Hypothalamus (tissue), 51 donors: ENCODE measurements at places on chromosomes 5 and 9.

DNA sequence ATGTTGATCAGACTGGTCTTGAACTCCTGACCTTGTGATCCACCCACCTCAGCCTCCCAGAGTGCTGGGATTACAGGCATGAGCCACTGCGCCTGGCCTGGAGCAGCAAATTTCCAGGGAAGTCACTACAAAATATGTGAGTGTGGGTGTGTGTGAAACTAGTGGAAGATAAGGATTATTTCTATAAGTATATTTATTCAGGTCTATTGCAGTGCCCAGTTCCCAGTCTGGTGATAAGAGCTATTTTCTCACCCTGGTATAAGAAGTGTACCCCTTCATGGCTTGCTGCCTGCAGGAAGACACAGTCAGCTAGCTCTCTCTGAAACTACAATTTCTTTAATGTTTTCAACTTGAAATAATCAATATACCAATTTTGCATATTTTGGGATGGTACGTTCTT lies 37.1 kb downstream of the TARS1 start:
- no peak for DNase-seq

DNA sequence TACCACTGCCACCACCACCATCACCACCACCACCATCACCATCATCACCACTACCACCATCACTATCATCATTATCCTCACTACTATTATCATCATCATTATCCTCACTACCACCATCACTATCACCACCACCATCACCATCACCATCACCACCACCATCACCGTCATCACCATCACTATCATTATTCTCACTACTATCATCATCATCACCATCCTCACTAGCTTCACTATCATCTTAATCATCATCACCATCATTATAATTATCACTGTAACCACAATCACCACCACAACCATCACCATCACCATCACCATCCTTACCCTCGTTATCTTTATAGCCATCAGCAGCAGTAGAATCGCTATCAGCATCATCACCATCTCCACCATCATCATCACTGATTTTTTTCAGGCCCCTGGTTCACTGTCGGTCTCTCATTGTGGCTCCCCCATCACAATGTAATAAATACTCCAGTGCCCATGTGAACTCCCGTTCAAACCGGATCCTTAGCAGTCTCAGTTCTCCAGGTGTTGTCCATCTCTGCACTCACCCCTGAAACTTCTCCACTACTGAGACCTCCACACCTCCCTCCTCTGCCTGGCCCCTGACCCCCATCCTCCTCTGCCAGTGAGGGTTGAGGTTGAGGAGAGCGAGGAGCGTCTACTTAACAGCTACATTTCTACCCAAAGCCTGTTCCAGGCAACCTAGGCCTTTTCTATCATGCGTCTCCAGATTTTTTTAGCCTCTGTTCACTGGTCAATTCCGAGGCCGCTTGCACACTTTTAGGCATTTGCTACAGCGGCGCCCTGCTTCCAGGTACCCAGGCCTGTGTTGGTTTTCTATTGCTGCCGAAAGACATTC lies 238.2 kb downstream of the PBX3 start:
- DNase-seq, result no peak

DNA sequence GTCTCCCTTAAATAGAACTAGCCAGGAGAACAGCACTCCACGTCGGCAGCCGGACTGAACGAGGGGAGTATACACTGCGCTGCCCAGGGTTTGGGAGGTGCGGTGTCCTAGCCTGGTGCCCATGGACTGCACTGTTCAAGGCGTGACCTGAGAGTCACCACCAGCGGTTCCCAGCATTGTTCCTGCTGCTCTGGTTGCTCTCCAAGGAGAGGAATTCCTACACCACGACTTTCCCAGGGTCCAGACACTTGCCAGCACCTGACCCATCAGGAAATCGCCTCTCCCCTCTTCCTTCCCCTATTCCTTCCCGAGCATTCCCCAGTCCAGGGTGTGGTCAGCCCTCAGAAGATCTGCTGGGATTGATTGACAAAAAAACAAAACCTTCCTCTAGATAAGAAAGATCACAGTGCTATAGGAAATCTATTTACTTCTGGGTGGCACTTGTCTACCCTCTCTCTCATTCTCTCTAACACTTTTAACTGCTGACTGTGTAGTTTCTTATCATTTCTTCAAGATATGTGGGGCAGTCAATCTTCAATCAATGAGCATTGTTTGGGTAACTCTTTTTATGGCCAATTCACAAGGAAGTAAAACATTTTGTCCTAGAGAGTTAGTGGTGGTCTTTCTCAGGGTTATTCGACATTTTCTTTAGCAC lies 297.8 kb upstream of the ACTBL2 start:
- DNase-seq, result no peak

GRCh38 chr5:14753947-14754346 lies 89.4 kb downstream of the OTULIN start:
- no peak for DNase-seq

- DNase-seq, result no peak
These were observed 80.9 kb upstream of the CPEB4 start for GRCh38 chr5:173807181-173807655.

- DNase-seq, result peak; percentile 4
These were observed 88.9 kb downstream of the SNCAIP start for GRCh38 chr5:122400938-122401337.

DNA sequence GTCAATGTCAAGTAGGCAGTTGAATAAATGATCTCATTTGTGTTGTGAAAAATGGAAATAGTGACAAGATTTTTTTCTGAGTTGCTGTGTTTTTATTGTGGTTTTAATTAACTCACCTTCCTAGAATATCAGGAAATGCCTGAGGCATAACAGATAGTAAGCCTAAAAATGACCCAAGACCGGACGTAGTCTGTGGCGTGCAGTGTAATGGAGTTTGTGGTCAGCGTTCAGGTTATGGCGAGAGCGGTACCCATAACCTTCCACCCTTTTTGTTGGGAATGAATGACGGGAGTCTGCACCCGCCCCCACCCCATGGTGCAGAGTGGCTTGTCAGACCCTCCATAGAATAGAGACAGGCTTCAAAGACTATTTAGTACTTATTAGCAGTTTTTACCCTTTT lies 119.3 kb downstream of the GALNT10 start:
- DNase-seq, result no peak

DNA sequence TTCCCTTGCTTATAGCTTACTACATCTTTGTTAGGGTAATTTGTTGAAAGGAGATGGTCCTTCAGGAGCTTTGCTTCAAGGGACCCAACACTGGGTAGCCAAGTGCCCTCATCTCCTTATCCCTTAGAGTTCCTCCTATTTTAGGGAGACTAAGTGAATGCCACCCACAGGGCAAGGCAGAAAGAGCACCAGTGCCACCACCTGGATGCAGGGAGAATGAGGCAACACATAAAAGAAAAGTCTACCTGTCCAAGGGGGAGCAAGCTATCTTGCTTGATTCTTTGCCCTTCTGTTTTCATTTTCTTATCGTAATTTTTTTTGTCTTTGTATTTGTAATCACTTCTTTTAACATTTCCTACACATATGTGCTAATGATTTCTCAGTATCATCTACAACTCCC lies 205.5 kb downstream of the NPR3 start:
- DNase-seq, result no peak

- no peak for DNase-seq
These were observed 871.2 kb upstream of the DMAC1 start for GRCh38 chr9:8670751-8671150.

DNA sequence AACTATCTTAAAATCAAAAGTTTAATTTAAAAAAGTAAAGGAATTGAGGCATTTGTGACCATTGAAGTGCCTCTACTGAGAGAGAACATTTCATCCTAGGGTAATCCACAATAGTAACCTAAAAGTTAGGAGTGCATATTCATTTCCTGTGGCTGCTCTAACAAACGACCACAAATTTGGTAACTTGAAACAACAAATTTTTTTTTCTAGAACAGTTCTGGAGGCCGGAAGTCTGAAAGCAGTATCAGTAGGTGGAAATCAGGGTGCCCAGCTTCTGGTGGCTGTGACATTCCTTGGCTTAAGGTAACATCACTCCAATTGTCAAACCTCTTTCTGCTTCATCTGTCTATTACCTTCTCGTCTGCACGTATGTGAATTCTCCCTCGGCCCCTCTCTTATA lies 67.1 kb upstream of the SSBP2 start:
- no peak for DNase-seq

DNA sequence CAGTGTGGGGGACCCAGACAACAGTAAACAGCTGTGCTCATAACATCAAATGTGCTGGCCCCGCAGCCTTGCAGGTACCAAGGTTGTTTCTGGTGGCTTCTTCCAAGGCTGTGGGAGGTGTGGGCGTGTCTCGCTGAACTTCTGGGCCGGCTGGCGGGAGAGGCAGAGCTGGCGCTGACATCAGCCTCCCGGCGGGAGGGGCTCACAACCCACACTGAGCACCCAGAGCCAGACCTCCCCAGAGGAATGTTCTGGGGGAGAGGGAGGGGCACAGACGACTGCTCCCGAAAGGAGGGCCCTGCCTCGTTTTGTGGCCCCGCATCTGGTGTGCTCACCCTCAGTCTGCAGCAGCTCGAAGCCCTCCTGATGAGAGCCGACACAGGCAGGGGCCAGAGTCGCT lies 6.9 kb upstream of the SLC12A7 start:
- no peak for DNase-seq

DNA sequence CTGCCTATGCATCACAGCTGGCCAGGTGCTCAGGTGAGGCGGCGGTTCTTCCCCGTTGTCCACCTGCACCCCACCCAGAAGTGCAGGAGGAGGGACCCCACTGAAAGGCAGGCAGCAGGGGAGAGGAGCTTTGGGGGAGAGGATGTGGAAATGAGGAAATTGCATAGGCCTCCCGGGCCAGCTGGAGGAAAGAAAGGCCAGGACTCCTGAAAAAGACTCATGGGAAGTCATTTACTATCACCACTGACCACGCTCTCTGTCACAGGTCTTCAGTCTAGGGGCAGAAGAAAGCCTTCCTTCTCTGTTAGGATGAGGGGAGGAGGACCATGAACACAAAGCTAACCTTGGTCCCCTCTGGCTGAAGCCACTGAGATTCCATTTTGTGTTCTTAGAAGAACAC lies 28.1 kb downstream of the KCNMB1 start:
- no peak for DNase-seq

DNA sequence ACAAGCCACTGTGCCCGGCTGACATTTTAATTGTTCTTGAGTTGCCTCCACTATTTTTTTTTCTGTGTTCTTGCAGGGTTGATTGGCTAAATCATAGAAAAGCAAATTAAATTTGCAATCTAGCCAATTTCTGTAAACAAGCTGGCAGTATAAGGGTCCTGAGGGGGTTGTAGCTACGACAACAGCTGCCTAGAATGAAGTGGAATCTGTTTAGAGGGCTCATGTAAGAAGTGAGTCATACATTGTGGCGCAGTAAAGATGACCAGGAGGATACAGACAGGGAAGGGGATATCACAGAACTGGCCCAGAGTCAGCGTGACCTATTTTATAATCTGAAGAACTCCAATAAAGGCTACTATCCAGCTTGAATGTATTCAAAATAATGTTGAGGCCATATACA lies 82.2 kb upstream of the TLE1 start:
- no peak for DNase-seq

DNA sequence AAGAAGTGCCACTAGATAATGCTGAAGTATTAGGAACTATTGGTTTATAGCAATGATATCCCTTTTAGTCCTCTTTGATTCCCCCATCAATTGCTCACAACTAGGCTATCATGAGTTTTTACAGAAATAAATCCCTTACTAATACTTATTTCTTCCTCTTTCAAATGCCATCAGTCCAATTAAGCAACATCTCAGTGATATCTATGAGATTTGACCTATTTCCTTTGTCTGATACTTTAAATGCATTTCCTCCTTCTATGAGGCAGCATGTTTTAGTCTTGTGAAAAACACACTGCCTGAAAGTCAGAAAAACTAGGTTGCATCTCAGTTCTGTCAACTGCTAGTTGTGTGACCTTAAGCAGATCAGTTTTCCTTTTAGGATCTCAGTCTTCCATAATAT lies 101.6 kb downstream of the FBXW11 start:
- no peak for DNase-seq

DNA sequence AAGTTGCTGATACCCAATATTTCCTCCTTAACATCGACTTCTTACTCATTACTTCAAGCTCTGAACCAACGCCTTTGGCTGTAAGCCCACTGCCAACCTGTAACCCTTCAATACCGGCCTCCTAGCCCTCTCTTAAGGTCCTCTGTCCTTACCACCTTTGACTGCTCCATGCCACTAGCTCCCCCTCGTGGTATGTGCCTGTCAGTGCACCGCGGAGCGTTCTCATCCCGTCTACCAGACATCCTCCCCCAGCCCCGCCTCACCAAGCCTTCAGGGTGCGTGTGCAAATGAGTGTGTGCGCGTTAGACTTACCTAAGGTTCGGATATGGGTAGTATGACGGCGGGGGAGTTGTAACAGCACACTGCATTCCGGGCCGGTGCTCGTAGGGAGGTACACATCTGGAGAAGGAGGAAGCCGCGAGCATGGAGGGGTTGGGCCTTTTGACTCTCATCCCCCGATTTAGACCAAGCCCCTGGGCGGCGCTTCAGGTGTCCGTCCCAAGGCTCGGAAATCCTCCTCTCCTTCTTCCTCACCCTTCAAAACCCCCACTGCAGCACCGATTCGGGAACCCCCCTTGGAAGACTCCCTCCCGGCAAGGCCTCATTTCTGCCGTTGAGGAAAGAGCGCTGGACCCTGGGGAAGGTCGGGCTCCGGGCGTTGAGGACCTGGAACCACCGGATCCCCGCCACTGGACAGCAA lies 2.8 kb upstream of the MYORG start:
- peak; percentile 28 for DNase-seq

- DNase-seq, result no peak
These were observed 33.6 kb downstream of the SNX30 start for GRCh38 chr9:112784020-112784785.

- no peak for DNase-seq
These were observed 16.6 kb upstream of the S1PR3 start for GRCh38 chr9:88974641-88975040.

- no peak for DNase-seq
These were observed 128.8 kb downstream of the EGFLAM start for GRCh38 chr5:38387161-38387560.

GRCh38 chr9:16133556-16134227 lies 580.8 kb downstream of the CCDC171 start:
- no peak for DNase-seq

DNA sequence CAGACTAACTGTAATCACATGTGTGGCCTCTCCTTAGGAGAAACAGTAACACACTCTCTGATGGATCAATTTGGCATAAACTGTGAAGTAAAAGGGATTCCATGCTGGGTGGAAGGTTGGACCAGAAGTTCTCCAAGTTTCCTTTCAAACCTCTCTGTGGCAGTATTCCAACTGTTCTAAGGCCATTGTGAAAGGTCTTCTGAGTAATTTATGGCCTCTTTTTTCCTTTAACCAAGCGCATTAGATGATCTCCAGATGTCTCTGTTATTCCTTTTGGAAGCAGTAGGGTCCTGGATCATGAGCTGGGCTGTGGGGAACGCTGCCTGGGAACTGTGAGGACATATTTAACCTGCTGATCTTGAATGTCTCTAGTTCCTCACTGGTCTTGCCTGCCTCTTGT lies 80.6 kb upstream of the IL6ST start:
- no peak for DNase-seq

- DNase-seq, result no peak
These were observed 25.3 kb upstream of the ADAMTS2 start for GRCh38 chr5:179370490-179371120.

DNA sequence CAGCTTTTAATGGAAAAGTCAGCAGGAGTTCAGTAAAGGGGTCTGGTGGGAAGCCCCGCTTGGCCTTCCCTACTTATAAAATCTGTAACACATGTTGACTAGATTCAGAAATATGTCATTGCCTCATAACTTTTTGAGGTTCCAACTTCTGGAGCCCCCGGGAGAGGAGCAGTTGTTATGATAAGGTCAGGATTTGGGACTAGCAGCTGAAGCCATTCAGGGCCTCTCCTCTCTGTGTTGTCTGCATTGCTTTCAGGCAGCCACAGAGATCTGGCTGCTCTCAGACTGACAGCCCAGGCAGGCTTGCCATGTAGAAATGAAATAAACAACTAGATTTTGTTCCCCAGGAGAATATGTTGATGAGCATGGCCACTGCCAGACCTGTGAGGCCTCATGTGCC lies 167.1 kb downstream of the RFK start:
- DNase-seq, result no peak
